ENCODE measurements at places on chromosomes 7 and 10.

DNA sequence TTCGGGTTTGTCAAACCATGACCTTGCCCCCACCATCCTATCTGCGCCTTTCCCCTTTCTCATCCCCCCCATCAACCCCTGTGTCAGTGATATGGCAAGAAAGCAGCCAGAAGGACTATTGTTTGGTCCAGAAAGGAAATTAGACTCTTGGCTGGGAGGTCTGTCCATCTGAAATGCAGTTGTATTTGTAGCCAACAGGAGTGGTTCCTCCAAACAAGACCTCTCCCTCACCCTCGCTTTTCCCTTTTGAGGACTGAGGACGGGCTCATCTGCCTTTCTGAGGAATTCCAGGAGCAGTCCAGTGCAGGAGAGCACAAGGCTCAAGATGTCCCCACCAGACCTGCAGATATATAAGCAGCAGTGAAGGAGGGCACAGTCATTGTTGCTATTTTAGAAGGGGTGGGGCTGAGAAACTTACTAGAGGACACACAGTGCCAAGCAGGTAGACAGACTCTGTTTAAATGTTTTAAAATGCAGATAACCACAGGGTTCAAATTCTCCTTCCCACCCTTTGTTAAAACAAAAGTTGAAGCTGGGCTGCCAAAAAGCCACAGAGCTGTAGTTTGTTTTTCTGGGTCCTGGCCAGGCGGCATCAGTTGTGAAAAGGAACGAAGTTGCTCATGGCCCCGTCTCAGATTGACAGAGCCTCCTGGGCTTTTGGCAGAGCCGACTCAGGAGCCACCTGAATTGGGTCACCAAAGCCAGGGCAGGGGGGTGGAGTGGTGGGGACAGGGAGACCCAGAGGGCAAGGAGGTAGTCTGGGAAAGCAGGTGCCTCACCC is 37.3 kb downstream of the CYP17A1 start:
- peaks cover 19% of the 10 kb centered on the region for H3K4me1 ChIP-seq
- H3K36me3 ChIP-seq: peaks cover 3% of the 10 kb centered on the region
- no peak overlapping the region for H3K4me3 ChIP-seq
- DNase-seq: no peak

DNA sequence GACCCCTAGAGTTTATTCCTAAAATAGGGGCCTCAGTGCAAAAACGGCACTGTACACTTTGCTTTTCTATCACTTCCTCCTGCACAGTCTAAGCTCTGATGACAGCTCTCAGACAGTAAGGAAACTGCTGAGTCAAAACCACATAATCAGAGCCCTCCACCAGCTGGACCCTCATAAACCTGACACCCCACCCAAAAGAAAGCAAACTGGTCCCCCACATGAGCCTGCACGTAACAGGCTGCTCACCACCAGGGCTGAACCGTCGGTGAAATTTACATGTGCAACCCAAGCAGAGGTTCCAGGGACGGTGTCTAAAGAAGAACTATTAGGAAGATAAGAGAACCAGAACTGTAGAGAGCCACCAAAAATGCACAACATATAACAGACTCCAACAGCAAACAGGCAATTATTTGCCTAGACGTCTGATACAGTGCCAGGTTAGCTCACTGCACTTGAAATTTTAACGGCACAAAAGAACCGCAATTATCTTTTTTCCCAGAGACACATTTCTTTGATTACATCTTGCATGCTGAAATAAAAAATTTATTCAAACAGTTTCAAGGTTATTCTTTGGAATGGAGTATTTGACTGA is 19.6 kb downstream of the SGMS1 start:
- no peaks in the 10 kb centered on the region for H3K4me1 ChIP-seq
- H3K27me3 ChIP-seq: no peaks in the 10 kb centered on the region
- H3K27ac ChIP-seq: no peak overlapping the region

- H3K27me3 ChIP-seq: no peaks in the 10 kb centered on the region
- no peak overlapping the region for H3K27ac ChIP-seq
- no peaks in the 10 kb centered on the region for H3K4me1 ChIP-seq
- DNase-seq: no peak
Measured at GRCh38 chr10:15141136-15142054, 27.1 kb downstream of the NMT2 start.

DNA sequence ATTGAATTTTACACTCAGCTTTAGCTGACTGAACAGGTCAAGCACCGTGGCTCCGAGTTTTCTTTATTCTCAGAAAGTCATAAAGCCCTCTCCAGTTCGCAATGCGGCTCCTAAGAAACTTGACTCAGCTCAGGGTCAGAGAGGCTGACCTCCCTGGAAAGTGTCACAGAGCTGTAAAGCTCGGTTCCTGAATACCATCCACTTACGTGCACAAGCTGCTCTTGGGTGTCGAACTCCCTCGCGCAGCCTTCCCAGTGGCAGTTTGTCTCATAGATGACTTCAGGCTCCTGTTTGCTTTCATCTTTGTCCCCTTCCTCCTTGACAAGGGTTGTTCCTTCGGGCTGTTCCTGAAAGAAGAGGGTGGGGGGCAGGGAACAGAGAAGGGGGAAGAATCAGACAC is 213.7 kb downstream of the GLI3 start:
- H3K27ac ChIP-seq: no peak overlapping the region
- H3K36me3 ChIP-seq: peaks cover 4% of the 10 kb centered on the region
- no peak overlapping the region for H3K4me3 ChIP-seq
- no peak for DNase-seq

Data from H1 (cell line).